Kidney epithelial cell (primary cell): ENCODE measurements at places on chromosomes 13 and 19. TPM values are rescaled to one million over a fixed set of nuclear protein-coding genes. Genes with fewer than 3 reads are reported as not detected.

Gene ZNF556
- 0.07 TPM in 1 of 2 replicates, not detected in the other for total RNA-seq

Gene TPRX1
- total RNA-seq, result not detected in 2 replicates

Gene EGLN2
- 99.9 and 102 TPM in 2 replicates for total RNA-seq

Gene SMIM44
- total RNA-seq, result 0.62 and 1.2 TPM in 2 replicates
